Ovary (tissue), 10 donors: ENCODE measurements at places on chromosomes 3 and 15. TPM values are rescaled to one million over a fixed set of nuclear protein-coding genes. Genes with fewer than 3 reads are reported as not detected.

Gene ADIPOQ
- polyA plus RNA-seq, result 6.0 TPM

Gene TNNC1
- polyA plus RNA-seq, result 1.8 TPM

Gene ROBO1
- polyA plus RNA-seq, result 49.5 TPM

Gene TP63
- polyA plus RNA-seq, result 0.15 TPM

Gene MINAR1
- polyA plus RNA-seq, result 0.19 TPM

Gene SPRED1
- 18.9 TPM for polyA plus RNA-seq

Gene KLF15
- polyA plus RNA-seq, result 61.4 TPM

Gene ZBBX
- 0.20 TPM for polyA plus RNA-seq

Gene PLD1
- 24.6 TPM for polyA plus RNA-seq

Gene ACY1
- 8.4 TPM for polyA plus RNA-seq

Gene FOXB1
- not detected for polyA plus RNA-seq

Gene GREM1
- polyA plus RNA-seq, result 0.69 TPM

Gene POPDC2
- polyA plus RNA-seq, result 4.6 TPM

Gene CLASP2
- polyA plus RNA-seq, result 42.9 TPM

Gene KBTBD8
- 0.07 TPM for polyA plus RNA-seq

Gene GOLGA8R
- 2.6 TPM for polyA plus RNA-seq

Gene CCR9
- polyA plus RNA-seq, result 0.05 TPM

Gene GOLGA6A
- not detected for polyA plus RNA-seq

Gene PP2D1
- not detected for polyA plus RNA-seq

Gene STRA6
- 0.64 TPM for polyA plus RNA-seq

Gene OR5K2
- polyA plus RNA-seq, result not detected

Gene ITIH3
- polyA plus RNA-seq, result 14.2 TPM

Gene CHSY1
- 24.4 TPM for polyA plus RNA-seq

Gene TPRG1
- 7.5 TPM for polyA plus RNA-seq

Gene VEPH1
- 1.3 TPM for polyA plus RNA-seq

Gene GCNT3
- polyA plus RNA-seq, result 0.50 TPM

Gene TMF1
- polyA plus RNA-seq, result 10.7 TPM

Gene C3orf85
- not detected for polyA plus RNA-seq

Gene STRIT1
- not detected for polyA plus RNA-seq

Gene COMMD2
- polyA plus RNA-seq, result 15.6 TPM

Gene DOCK3
- 0.67 TPM for polyA plus RNA-seq

Gene FBXL2
- polyA plus RNA-seq, result 4.6 TPM

Gene SAMD7
- polyA plus RNA-seq, result not detected

Gene MESP2
- polyA plus RNA-seq, result not detected

Gene C15orf62
- 0.33 TPM for polyA plus RNA-seq

Gene YEATS2
- polyA plus RNA-seq, result 21.9 TPM

Gene ZNF445
- polyA plus RNA-seq, result 6.7 TPM

Gene EPHB3
- polyA plus RNA-seq, result 2.1 TPM

Gene CD47
- 24.1 TPM for polyA plus RNA-seq

Gene MAP1A
- 4.0 TPM for polyA plus RNA-seq
